Activated CD4-positive, alpha-beta T cell treated with anti-CD3 and anti-CD28 coated beads, Interleukin-2, amount 10 ng/mL, durations not matched to agents 7 days and 5 days (primary cell): ENCODE measurements at places on chromosomes 11 and 22.

- DNase-seq: no peak
Measured at GRCh38 chr11:75530577-75530976, 4.8 kb upstream of the GDPD5 start.

DNA sequence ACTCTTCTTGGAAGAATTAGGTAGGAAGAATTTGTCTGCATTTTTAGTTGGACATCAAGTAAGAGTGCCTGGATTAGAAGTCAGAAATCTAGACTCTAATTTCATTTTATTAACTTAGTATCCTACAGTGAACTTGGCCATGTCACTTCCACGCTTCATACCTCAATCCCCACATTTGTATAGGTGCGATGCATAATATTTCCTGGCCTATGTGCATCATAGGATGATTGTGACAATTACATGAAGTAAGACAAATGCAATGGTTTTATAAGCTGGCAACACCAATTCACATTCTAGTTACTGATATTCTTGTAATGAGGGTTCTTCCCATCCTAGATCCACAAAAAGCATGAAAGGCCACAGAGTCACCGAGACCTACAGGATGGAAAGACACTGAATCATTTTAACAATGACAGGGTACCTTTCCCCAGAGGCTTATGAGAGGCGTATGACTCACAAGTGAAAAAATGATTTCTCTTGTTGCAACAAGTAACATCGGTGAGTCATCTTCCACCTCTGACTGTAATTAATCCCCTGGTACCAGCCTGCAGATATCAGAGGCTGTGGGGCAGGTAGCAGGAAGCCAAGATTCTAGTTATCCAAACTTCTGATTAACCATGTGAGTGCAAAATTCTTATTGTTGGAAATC, 56.0 kb upstream of the OR5AK2 start:
- DNase-seq: no peak

DNA sequence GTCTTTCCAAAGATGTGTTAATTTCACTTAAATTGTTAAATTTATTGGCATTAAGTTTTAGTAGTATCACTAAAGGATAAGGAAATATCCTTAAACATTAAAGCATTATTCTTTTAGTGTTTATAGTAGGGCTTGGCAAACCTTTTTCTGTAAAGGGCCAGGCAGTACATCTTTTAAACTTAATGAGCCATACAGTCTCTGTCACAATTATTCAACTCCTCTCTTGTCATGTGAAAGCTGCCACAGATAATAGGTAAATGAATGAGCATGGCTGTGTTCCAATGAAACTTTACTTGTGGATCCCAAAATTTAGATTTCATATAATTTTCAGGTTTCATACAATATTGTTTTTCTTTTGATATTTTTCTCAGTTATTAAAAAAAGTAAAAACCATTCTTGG, 268.2 kb upstream of the C11orf87 start:
- DNase-seq: no peak

- no peak for DNase-seq
Measured at GRCh38 chr11:76013526-76013925, 192.8 kb downstream of the WNT11 start.

DNA sequence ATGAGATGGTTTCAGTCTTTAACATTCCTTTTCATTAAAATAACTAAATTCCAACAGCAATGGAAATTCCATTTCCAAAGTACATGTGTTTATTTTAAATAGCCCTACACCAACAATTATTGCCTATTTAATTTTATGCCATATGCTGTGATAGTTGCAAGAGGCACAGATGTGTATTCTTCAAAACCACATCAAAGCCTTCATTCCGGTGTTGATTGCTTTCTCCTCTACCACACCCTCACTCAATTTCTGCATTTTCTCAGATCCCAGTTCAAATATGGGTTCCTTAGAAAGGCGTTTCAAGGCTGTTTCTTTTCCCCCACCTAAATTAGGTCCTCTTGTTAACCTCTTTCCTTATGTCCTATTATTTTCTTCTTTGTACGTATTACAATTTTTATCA, 6.0 kb upstream of the HSD17B12 start:
- DNase-seq: no peak

DNA sequence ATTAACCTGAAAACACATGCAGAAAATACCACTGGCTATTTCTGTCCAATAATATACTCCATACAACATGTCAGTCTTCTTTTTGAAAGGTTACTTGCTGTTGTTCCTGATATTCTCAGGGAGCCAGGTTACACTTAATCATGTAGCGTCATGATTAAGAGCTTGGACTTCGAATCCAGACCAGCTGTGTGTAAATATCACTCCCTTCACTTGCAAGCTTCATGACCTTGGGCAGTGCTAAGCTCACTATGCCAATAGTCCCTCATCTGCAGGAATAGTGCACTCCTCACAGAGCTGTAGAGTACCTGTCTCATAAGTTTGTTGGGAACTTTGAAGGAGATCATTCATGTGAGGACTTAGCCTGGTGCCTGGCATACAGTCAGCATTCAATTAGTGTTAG, 1.9 kb downstream of the HTR3B start:
- DNase-seq: no peak

- DNase-seq: no peak
Measured at GRCh38 chr11:5257296-5257695, 2.7 kb upstream of the HBG2 start.

DNA sequence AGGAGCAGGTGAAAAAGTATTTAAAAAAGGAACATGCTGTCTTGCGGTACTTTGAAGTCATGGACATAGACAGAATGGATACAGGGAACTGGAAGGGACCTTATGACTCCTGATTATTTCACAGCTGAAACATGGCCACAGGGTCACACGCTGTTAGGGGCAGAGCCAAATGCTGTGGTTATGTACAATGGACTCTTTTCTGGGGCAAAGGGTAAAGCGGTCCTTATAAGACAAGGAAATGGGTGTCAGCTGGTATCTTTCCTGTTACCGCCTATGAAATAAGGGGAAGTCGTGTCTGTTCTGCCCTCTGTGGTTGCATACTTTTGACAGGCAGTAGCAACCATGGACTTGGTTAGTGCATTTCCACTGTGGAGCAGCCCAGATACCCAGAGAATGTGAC, 12.8 kb upstream of the ST14 start:
- peak; percentile 29 for DNase-seq

DNA sequence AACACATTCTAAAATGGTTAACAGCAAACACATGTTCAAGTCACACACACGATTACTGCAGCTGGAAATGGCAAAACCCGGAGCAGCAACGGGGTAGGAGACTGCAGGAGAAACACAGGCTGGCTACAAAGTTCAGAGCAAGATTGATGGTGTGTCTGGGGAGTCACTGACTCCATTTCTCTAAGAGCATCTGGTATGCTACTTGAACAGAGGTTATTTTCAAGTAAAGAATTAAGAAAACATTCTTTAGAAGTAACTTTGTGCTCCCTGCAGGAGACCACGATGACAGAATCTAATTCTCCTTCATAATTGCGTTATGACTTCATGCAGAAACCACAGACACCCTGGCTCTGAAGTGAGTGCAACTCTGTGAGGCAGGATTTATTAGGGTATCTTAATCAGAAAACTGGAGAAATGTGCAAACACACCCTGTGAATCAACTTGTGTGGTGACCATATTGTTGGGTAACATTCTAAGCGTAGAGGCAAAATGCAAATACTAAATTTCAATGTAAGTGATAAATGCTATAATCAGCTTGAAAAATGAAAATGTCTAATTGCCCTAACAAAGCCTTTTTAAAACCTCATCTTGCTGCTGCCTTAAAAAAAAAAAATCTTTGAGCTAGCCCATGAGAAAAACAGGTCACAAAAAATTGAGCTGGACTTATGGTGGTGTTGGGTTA, 303.0 kb downstream of the CADM1 start:
- DNase-seq: no peak

GRCh38 chr11:15059132-15059915, 14.1 kb upstream of the CALCB start:
- DNase-seq: no peak

DNA sequence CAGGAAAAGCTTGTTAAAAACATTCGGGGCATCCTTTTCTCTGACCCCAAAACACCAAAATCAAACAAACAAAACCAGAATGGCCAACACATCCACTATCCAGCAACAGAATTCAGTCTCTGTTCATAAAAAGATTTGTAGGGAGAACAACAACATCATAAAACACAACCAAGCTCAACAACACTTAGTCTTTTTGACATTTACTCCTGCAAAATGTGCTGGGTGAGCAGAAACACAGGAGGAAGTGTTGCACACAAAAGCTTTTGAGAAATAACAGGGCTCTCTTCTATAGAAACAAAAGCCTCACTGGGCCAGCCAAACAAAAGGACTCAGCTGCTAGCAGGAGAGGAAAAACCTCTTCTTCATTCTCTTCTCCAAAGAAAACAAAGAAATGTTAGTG, 736.0 kb upstream of the CCDC90B start:
- DNase-seq: no peak
